ENCODE measurements at places on chromosomes 2 and 18.

DNA sequence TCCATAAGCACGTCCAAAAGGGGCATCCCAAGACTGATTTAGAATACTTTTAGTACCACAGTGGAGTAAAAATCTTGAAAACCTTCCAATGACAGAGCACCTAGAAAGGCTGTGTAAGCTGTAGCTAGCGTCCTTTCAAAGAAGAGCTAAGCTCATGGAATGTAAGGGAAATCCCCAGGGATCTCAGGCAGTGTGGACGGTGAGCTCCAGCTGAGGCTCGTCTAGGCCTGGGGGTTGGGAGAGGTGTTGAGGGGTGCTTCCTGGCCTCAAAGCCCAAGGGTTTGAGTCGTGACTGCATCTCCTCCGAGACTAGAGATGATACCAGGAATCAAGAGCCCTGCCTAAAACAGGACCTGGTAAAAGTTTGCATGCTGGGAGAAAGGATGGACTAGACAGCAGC is 7.6 kb downstream of the CTIF start:
- no peak for DNase-seq

GRCh38 chr18:49811151-49811938 is 2.0 kb downstream of the ACAA2 start:
- DNase-seq = no peak

GRCh38 chr18:44786688-44787087 is 106.0 kb downstream of the SETBP1 start:
- no peak for DNase-seq

- DNase-seq = no peak
Observed at GRCh38 chr2:163859951-163860350, 124.1 kb upstream of the FIGN start.

- no peak for DNase-seq
Observed at GRCh38 chr2:65232636-65233035, 5.0 kb downstream of the ACTR2 start.

GRCh38 chr2:236576953-236577352 is 7.3 kb downstream of the ACKR3 start:
- no peak for DNase-seq

DNA sequence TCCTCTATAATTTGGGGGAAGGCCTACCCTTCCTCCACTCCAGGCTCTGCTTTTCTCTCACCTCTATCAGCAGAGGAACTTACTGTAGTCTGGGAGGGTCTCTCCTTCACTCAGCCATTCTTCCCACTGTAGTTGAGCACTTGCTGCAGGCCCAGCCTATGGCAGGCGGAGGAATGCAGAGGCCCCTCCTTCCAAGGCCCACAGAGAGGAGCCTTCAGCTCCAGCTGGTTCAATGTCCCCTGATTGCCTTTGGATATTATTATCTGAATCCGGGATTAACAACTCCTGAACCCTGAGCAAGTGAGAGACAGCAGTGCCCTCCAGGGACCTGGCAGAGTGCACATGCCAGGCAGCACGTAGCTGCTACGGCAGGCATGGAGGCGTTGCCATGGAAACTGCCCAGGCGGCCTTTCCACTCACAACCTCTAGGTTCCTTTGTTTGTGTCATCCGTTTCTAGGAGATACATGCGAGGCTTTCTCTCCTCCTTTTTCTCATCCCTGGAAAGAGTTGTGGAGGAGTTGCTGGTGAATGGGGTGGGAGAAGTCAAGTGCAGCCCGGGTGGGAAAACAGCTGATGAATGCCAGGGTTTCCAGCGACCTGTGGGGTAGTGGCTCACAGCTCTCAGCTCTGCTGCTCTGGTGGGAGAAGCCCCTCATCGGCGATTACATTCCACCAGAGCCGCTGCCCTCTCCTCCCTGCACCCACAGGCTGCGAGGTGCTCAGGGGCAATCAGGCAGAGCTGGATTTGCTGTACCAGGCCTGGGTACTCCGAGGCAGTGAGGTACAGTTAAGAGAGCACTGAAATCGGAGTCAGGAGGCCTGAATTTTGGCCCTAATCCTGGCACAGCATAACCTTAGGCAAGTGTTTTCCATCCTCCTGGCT is 55.3 kb upstream of the HK2 start:
- DNase-seq = no peak

GRCh38 chr2:9303528-9304225 is 97.1 kb downstream of the ASAP2 start:
- DNase-seq = no peak

- DNase-seq = no peak
Observed at GRCh38 chr2:215884451-215885087, 128.8 kb downstream of the MREG start.

DNA sequence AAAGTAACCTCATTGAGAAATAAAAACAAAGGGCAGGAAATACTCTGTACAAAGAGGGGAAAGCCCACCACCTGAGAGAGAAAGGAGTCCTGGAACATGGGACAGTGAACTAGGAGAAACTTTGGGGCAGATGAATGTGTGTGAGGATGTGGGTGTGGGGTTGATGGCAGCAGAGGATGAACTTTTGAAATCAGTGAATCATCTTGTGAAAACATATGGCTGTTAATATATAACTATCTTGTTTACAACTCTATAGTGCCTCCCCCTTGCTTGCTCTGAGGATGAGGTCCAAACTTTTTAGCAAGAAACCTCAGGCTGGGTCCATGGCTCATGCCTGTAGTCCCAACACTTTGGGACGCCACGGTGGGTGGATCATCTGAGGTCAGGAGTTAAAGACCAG is 171.8 kb upstream of the LHCGR start:
- DNase-seq = no peak

DNA sequence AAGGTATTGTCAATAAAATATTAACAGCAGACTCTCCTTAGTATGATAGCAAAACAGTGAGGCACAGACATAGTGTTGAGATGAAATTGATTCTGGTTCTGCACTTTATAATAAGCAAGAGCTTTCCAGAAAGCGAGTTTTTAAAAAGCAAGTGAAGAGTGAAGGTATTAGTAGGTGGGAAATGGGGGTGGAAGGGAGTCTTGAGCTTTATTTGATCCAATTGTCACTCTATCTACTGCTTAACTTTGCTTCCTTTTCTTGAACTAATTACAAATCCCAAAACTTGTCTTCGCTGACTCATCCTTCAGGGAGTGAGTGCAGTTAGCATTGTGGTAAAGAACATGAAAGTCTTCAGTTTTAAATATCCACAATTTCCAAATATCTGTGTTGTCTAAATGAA is 120.6 kb upstream of the BOD1L2 start:
- no peak for DNase-seq

DNA sequence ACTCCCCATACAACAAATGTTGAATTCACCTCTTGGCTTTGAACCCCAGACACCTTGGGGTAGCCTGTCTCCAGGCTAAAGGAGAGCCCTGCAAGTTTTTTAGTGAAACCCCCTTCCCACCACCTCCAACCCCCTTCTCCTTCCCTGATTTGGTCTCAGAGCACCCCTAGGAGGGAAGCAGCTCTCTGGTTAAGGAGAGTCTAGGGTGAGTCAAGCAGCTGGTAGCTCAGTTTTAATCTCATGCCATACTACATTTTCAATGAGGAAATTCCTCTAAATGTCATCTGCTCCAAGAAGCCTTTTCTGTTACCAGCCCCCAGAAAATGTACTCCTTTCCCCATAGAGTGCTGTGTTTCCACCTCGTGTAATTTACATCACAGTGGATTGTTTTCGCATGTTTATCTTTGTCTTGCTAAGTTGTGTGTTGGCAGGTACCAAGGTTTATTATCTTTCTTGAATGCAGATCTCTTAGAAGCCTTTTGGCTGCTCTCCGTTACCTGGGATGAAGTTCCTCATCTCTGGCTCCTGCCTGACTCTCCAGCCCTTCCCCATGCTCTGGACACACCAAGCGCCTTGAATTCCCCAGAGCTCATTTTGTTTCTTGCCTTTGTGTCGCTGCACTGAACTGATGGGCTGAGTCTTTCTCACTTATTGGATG is 82.2 kb downstream of the ASAP2 start:
- DNase-seq = no peak

DNA sequence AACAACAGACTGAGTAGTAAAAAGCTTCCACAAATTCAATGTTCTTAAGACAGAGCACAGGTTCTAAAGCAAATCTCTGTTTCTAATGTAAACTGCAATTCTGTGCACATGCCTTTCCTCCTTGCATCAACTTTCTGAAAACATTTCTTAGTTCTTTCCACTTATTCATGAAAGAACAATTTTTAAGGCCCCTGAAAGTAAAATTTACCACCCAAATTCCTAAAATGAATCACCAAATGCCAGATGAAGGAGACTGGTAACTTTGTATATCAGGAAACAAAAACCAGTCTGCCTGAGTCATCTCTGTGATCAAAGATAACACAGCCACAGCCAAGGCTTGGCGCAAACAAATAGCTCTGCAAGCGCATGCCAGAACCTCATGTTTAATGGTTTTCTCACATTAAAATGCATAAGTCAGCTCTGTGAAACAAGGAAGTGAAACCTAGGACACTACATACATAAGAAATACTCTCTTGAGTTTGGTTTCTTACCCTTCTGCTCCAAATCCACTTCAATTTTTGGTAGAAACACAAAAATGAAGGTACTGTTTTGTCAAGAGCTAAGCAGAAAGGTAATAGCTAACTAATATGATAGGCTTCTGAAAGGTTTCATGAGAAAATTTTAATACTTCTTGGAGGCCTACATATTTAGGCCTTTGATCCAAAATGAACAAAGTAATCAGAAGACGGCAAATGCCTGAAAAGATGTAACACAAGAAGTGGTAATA is 169.4 kb downstream of the THADA start:
- DNase-seq = peak; percentile 69

GRCh38 chr2:70454936-70455544 is 98.6 kb downstream of the TGFA start:
- no peak for DNase-seq

DNA sequence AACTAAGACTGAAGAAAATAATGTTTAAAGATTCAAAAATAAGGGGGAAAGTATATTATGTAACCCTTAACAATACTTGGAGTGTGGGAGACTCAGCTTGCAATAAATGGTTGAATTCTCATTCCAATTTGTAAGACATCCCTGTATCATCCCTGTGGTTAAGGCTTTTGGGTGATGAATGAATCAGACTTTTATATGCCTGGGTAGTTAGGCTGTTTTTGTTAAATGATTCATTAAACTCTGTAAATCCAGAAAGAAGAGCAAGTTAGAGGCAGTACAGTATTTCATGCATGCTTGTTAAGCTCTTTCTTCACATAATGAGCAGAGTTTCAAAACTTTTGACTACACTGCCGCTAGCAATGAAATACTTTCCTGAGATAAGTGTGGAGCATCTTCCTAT is 948.8 kb downstream of the SOCS6 start:
- no peak for DNase-seq

DNA sequence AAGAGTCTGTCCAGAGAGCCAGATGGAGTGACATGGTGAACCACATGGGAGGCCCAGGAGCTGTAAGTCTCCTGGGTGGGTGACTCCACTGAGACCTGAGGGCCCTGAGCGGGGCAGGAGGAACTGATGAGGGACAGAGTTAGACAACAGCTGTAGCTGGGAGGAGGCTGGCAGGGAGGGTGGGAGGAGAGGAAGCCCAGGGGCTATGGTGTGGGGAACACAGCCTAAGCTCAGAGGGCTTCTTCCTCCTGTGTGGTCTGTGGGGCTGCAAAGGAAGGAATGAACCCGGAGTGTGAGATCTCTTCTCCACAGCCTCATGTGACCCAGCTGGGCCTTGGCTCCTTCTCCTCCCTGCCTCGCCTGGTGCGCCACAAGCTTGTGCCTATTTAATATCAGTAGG is 395.6 kb upstream of the HS6ST1 start:
- no peak for DNase-seq

GRCh38 chr2:152402780-152403759 is 68.1 kb downstream of the FMNL2 start:
- DNase-seq = no peak

DNA sequence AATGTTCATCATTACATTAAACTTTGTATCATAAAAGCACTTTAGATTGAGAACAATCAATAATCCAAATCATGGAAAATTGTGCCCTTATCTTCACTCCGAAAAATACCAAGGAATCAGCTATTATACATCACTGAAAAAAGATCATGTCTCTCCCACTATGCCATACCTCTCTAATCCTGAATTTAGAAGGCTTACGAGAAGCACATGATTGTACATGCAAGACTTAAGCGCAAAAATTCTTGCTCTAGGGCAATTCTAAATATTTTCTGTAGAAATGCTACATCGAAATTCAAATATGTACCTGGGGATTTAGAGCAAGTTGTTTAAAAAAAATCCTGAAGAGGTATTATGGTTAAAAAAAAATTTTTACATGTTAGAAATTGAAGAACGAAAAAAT is 1.3 kb downstream of the CYTIP start:
- no peak for DNase-seq

DNA sequence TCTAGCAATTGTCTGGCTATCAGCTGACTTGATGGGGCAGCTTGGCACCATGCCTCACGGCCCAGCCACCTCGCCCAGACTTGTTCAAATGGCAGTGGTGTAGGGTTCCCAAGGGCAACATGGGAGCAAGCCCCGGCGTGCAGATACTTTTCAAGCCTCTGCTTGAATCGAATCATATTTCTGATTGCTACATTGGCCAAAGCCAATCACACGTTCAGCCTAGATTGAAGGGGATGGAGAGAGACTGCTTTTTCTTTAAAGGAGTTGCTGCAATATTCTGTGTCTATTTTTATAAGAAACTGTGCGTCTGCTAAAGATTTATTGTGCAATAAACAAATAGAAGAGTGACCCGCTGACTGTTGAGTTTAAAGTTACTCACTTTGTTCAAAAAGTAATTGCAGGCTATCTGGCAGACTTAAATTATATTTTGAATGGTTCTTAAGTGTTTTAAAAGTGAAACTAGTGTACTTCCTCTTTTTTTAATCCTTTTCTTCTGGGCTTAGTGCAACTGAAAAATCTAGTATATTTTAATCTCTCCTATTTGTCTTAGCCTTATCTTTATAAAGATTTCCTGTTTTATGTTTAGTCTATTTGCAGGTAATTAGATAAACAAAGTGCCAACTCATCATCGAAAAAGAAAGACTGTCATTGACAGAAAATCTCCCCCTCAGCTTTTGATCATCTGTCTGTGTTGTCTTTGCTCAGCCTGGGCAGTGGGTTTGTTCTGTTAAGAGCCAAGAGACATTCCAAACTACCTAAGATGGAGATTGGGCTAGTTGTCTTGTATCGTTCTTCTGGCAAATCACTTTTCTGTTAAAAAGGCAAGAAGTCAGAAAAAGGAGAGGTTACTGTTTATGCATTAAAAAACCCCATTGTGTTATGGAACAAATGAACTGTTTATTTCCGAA is 156.1 kb downstream of the TPGS2 start:
- no peak for DNase-seq

- DNase-seq = no peak
Observed at GRCh38 chr2:95063086-95063958, 37.8 kb downstream of the MAL start.

- DNase-seq = no peak
Observed at GRCh38 chr2:43157506-43158246, 68.7 kb downstream of the ZFP36L2 start.

DNA sequence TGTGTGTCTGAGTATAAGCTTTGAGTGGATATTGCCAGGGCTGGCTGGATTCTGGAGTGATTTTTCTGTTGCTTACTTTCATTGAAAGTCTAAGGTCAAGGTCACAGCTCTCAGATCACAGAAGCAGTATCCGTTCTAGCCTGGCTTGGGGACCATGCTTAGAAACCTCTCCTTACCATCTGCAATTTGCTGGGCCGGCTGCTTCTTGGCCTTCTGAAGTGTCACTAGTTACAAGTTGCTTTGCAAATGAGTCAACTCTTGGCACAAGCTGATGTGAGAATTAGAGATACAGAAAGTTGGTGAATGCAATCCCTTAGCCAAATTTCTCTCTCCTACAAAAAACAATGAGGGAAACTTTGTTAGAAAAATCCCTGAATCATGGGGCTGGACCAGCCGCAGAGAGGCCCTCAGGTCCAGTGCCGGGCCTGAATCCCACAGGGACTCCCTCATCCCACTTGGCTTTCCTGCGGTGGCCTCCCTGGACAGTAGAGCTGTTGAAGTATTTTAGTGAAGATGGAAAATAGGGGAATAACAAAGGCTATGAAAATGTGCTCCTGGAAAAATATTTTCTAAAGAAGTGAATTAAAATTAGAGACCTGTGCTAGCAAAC is 92.7 kb upstream of the CNGA3 start:
- DNase-seq = no peak
